ENCODE measurements at places on chromosomes 7 and 10.

DNA sequence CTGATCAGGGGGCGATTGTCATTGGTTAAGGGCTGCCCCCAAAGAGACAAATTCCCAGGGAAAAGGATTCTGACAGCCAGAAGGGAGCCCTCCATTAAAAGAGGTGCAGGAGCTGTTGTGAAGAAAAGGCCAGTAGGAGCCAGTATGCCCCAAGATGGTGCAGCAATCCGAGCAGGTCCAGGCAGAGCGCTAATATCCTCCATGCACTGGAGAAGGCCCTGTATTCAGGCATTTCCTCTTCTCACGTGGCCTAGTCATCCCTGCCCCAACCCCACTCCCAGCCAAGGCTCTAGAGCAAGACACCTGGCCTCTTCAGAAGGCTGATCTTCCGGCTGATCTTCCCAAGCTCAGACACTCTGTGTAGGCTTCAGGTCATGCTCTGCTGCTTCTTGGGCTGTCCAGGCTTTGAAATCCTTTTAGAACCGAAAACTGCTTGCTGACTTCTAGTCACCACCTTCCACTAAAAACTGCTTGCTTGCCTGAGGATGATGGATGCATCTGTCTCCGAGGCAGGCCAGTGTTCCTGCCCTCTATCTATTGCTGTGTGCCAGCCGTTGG is 77.4 kb downstream of the CYP26A1 start:
- DNase-seq = no peak

GRCh38 chr7:130940326-130940725 is 206.3 kb upstream of the KLF14 start:
- no peak for DNase-seq

GRCh38 chr7:146411975-146412374 is 295.4 kb downstream of the CNTNAP2 start:
- no peak for DNase-seq

GRCh38 chr7:34845666-34846361 is 187.8 kb downstream of the NPSR1 start:
- DNase-seq = no peak

DNA sequence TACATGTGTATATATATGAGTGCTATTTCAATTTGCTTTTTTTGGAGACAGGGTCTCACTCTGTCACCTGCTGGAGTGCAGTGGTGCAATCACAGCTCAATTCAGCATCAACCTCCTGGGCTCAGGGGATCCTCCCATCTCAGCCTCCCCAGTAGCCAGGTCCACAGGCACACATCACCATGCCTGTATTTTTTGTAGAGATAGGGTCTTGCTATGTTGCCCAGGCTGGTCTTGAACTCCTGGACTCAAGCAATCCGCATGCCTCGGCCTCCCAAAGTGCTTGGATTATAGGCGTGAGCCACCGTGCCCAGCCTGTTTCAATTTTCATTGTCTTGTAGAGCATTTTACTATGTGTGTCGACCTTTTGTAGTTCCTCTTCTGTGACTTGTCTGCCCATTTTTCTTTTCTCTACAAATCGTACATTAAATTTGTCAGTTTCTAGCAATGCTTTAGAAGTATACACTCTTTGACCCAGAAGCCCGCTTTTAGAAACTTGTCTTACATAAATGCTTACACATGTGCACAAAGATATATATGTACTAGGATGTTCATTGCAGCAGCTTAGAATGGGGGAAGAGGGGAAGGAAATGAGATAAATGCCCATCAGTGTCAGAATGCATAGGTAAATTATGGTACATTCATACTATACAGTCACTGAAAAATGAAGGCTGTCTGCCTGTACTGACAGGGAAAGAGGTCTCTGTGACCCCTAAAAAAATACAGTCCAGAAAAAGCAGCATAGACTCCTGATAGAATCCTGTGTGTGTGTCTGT is 12.2 kb upstream of the RFC2 start:
- no peak for DNase-seq

DNA sequence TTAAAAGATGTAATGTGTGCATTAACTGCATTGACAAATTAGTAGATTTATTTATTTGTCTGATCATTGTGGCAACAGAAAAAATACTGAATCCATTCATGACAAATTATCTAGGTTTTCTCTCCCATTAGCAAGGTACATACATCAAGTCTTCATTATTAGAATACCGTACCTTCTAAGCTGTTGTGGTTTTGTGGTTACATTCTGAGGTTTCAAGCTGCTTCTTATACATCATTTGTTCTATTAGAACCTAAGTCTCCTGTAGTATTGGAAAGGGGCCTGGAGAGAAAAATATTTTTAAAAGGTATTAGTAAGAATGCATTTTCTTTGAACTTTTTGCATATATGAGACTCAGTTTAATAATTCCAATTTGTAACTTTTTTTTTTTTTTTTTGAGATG is 26.3 kb upstream of the CACNB2 start:
- no peak for DNase-seq

GRCh38 chr7:39554583-39555165 is 11.5 kb upstream of the YAE1 start:
- no peak for DNase-seq

GRCh38 chr10:21069929-21070700 is 173.0 kb upstream of the NEBL start:
- DNase-seq = no peak

DNA sequence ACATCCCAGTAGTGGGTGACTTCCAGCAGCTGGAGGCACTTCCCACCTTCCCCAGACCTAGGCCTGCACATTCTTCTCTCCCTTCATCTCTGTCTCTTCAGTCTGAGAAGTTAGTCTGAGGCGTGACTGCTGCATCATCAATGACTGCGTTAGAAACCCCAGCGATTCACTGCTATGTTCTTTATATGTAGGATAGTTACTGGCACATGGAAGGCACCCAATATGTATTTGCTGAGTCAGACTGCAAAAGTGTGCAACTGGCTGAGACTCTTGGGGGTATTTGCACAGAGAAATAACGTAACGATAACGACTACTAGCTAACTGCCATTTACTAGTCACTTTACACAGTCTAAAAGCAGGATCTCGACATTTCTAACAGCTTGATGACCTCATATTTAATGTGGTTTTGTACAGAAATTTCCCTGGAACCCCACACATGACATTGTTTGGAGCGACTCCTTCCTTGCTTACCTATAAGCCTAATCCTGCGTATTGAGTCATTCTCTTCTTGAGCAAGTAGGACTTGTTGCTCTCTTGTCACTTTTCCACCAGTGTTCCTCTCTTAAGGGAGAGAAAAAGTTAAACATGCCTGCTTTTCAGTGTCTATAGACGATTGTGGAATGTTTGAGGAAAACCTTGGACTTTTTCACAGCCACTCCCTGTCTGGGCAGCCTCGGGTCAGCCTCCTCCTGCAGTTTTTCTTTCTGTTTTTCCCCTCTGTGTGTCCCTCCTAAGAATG is 45.5 kb downstream of the THNSL1 start:
- no peak for DNase-seq

- DNase-seq = no peak
Measured at GRCh38 chr7:46247664-46248063, 326.6 kb upstream of the IGFBP3 start.

DNA sequence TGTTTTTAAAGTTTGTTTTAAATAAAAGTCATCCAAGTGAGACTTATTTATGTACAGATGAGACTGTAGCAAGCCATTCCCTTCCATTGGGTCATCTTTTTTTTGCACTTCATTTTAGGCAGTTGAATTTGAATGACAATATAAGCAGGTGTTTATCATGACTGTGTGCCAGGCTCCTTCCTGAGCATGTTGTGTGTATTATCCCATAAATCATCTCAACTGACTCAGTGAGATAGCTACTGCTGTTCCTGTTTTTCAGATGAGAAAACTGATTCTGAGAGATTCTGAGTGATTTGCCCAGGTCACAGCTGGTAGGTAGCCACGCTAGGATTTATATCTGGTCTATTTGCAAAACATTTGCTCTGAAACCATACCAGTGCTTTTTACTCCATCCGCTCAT is 11.7 kb downstream of the TMEM254 start:
- no peak for DNase-seq

DNA sequence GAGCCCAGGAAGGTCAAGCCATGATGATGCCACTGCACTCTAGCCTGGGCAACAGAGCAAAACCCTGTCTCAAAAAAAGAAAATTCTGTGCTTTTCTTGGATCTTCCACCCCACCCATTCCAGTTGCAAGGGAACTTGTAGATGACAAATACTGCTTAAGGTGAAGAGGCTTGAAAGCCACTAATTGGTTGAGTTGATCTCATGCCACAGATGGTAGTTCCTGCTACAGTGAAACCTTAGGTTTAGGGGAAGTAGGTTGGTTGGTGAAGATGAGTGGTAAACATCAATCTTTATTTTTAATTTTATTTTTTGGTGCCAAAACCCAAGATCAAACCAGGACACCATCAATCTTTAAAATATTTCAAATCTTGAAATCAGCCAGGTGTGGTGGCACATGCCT is 2.9 kb upstream of the GDI2 start:
- DNase-seq = no peak

- DNase-seq = no peak
Measured at GRCh38 chr7:94908323-94909178, 1.2 kb downstream of the PPP1R9A start.

GRCh38 chr10:102945962-102946361 is 27.9 kb downstream of the CNNM2 start:
- DNase-seq = no peak

- DNase-seq = no peak
Measured at GRCh38 chr7:140322759-140323158, 75.6 kb downstream of the SLC37A3 start.

GRCh38 chr7:8155836-8156235 is 106.1 kb downstream of the ICA1 start:
- no peak for DNase-seq

DNA sequence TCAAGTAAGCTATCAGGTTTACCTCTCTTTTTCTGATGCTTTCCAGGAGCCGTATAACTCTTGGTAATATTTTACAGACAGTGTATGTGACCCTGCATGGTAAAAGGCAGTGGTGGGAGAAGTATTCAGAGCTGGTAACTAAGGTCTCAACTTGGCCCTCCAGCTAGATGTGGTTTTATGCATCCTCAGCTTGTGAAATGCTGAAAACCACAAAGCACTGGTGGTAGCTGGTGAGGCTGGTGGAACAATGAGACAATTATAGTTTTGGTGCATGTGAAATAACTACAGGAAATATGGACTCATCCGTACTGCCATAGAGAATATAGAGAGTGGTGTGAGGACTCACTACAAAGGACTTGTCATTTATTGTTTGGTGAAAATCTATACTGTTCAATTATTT is 383.0 kb upstream of the PCDH15 start:
- no peak for DNase-seq

DNA sequence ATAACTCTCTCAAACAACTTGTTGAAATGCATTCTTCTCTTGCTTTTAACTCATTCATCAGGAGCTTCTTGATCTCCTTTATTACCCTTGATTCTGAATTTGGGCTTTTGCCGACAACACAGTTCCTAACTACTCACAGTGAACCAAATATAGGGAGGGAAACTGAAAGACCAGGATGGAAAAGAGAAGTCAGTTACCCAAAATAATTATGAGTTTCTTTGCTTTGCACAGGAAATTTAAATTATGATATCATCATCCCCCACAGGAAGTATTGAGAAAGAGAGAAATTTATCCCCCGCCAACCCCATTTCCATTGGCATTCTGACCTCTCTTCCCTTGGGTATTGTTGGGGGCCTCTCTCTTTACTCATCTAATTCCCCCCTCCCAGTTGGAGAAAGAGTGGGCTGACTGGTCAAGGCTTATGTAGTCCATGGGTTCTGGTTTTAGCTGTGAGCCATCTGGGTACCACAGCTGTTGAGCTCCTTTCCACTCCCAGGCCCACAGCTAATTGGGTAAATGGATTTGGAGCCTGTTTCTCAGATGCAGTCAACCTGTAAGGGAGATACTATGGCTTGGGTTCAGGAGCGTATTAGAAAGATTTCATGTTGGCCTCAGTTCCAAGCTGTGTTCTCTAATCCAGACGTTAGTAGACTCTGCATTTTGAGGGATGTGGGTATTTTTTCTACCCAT is 109.0 kb downstream of the FZD1 start:
- DNase-seq = no peak

GRCh38 chr10:85447690-85448089 is 918.9 kb downstream of the GRID1 start:
- no peak for DNase-seq

DNA sequence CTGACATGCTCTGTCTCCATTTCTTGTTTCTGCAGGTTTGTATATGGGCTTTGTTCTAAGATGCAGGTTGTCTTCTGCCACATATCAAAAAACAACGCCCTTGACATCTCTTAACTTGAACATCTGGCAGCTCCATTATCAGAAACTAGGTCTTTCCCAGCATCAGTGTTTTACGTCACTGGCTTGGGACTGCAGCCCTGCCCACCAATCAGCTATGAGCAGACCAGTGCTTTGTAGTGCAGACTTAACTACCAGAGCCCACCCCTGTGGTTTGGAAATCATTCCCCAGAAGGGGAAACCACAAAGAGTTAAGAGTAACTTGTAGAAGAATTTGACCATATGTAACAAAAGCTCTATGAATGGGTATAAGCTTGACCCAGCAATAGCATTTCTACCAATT is 132.4 kb downstream of the SEPTIN14 start:
- DNase-seq = no peak

GRCh38 chr7:39746103-39746819 is 122.9 kb downstream of the RALA start:
- no peak for DNase-seq

DNA sequence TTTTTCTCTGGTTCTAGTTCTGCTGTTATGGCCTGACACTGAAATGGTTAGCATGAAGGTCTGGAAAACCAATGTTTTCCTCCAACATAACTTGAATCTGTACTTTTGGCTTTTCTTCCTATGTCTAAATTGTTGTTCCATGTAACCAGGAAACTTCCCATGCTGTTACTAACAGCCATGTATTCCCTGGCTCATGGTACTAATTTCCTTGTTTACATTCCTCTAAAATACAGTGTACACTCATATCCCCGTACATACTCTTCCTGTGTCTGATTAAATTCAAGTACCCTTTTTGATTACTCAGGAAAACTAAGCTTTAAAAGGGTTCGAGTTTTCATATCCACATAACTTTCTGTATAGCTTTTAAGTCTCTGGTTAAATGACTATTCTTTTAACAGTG is 12.3 kb upstream of the ACSM6 start:
- no peak for DNase-seq

DNA sequence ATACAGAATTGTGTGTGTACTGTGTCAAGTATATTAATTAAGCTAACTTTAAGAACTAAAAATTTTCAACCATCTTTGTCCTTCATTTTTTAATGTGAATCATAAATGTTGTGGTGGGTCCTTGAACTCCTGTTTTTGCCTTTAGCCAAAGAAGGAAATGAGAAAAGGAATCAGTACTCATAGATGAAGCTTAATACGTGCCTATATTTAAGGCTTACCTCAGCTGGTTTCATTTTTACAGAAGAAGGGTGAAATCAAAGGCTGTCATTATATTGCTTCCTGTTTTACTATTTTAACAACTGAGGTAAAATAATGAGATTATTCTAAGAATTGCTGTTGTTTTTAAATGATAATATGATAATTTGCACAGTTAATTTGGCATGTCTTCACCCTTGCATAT is 6.3 kb upstream of the SNX13 start:
- no peak for DNase-seq

- DNase-seq = no peak
Measured at GRCh38 chr10:48251525-48252353, 22.8 kb downstream of the FRMPD2 start.

Data from esophagus squamous epithelium (tissue), 5 donors.